ENCODE measurements at places on chromosomes 1 and 21. TPM values are rescaled to one million over a fixed set of nuclear protein-coding genes. Genes with fewer than 3 reads are reported as not detected.

Gene C4BPA
- 0.24 TPM for total RNA-seq

- no peak for ATAC-seq
Observed at GRCh38 chr1:110227774-110228173, 17.7 kb downstream of the KCNC4 start.

GRCh38 chr1:110309767-110310166, 29.4 kb upstream of the RBM15 start:
- no peak for ATAC-seq

Gene KRTAP12-2
- total RNA-seq = not detected

Gene CA6
- not detected for total RNA-seq

Gene WDR3
- 22.6 TPM for total RNA-seq

DNA sequence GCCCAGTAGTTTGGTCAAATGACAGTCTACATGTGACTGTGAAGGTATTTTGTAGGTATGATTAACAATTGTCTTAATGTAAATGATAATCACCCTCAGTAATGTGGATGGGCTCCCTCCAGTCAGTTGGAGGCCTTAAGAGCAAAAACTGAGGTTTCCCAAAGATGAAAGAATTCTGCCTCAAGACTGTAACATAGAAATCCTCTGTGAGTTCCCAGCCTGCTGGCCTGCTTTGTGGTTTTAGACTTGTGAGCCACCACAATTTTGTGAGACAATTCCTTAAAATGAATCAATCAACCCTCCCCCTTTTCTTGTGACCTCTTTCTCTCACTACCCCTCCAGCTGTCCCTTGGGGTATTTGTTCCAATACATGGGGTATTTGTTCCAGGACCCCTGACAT, 226.4 kb upstream of the DPYD start:
- no peak for ATAC-seq

- no peak for ATAC-seq
Observed at GRCh38 chr1:23977854-23978191, 2.3 kb downstream of the SRSF10 start.

GRCh38 chr1:26290882-26291261, 11.0 kb downstream of the SH3BGRL3 start:
- no peak for ATAC-seq

Gene AMY1A
- total RNA-seq = not detected

GRCh38 chr1:43986712-43987111, 4.7 kb upstream of the CCDC24 start:
- no peak for ATAC-seq

GRCh38 chr1:29749024-29749945, 513.0 kb downstream of the PTPRU start:
- ATAC-seq = no peak

GRCh38 chr1:220702733-220703270, 12.6 kb downstream of the C1orf115 start:
- ATAC-seq = no peak

- ATAC-seq = no peak
Observed at GRCh38 chr1:180151508-180151907, 3.2 kb upstream of the QSOX1 start.

Gene NKAIN1
- 0.92 TPM for total RNA-seq

GRCh38 chr1:10794724-10795275, 1.6 kb downstream of the CASZ1 start:
- no peak for ATAC-seq

- ATAC-seq = no peak
Observed at GRCh38 chr1:86389307-86389706, 6.8 kb downstream of the ODF2L start.

- ATAC-seq = no peak
Observed at GRCh38 chr1:199619223-199619622, 408.3 kb upstream of the NR5A2 start.

- ATAC-seq = no peak
Observed at GRCh38 chr1:4344065-4344732, 310.2 kb upstream of the AJAP1 start.

DNA sequence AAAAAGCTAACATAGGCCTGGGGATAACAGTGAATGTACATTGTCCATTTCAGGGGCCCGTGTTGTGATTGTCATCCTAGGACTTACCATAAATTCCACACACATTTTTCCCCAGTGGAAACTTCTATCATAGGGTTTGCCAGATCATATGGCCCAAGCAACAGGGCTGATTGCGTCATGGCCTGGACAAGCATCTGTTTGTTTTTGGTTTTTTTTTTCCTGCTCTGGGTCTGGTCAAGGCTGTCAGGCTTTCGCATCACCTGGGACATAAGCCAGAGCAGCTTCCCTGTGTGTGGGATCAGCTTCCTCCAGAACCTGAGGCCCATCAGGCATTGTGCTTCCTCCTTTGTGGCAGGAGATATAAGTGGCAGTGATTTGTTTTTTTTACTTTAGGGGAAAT, 598.5 kb upstream of the USP24 start:
- ATAC-seq = no peak

Gene PLCH2
- 21.0 TPM for total RNA-seq

Gene GUCA2B
- total RNA-seq = not detected

GRCh38 chr1:205530116-205530515, 25.6 kb downstream of the CDK18 start:
- no peak for ATAC-seq

GRCh38 chr1:210437781-210438180, 109.1 kb downstream of the HHAT start:
- ATAC-seq = no peak

GRCh38 chr1:40699787-40700186, 8.3 kb downstream of the NFYC start:
- no peak for ATAC-seq

Gene NBPF4
- total RNA-seq = 0.08 TPM

Gene ZBTB8B
- total RNA-seq = not detected

DNA sequence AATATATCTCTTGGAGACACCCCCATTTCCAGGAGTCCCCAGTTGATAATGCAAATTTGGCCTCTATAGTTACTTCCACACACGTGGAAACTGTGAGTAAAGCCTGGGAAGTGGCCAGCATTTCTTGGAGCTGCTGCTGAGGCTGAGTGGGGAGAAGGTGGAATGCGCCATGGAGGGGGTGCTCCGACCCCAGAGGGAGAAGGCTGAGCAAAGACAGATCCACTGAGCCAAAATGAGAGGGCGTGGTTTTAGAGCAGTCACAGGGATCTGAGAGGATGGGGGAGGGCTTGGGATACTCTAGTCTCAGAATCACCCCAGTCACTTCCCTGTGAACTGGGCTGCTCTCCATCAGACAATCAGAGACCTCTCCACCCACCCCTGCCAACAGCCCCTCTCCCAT, 38.7 kb downstream of the TRIM62 start:
- no peak for ATAC-seq

Gene TNFRSF25
- total RNA-seq = 13.1 TPM

Gene RXRG
- 0.24 TPM for total RNA-seq

DNA sequence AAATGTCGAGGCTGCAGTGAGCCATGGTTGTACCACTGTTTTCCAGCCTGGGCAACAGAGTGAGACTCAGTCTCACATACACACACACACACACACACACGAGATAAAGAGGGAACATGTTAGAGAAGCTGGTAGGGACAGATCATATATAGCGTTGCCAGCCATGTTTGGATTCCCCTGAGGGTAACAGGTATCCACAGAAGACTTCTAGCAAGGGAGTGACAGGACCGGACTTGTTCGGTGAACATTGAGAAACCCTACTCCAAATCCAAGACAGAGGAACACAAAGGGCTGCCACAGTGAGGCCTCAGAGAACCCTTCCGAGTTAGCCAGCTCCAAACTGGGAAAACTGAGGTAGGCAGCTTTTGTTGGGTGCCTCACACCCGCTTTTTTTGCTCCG, 3.7 kb upstream of the SARS1 start:
- peak; percentile 56 for ATAC-seq

GRCh38 chr1:168050307-168050706, 86.4 kb downstream of the GPR161 start:
- ATAC-seq = no peak

Gene FTCD
- total RNA-seq = 0.36 TPM

Gene OLIG2
- total RNA-seq = not detected

Gene MACF1
- 155 TPM for total RNA-seq

DNA sequence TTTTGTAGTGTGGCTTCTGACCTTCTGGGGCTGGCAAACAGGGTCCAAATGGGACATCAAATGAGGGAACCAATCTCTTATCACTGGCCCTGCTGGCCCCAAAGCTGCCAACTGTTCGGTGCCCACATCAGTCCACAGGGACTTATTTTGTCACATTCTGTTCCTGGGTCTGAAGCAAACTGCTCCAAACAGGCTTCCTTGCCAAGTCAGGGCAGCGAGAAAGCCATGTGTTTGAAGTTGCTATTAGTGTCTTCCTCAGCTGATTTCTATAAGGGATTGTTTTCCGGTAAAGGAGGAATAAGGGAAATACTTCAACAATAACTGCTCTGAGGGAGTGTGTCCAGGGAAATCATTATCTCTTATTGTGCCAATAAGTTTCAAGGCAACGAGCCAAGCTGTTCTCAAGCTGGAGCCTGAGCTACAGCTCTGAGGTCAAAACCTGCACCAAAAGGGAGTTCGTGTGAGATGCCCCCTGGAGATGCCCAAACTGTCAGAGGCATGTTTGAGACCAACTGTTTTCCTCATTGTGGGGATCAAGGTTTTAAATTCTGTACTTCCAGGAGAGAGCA, 381.4 kb upstream of the PROX1 start:
- no peak for ATAC-seq

Gene C21orf58
- total RNA-seq = 4.7 TPM

GRCh38 chr1:106876384-106876783, 180.1 kb upstream of the PRMT6 start:
- no peak for ATAC-seq
